Endothelial cell (in vitro differentiated cells): ENCODE measurements at places on chromosomes 6 and 20. TPM values are rescaled to one million over a fixed set of nuclear protein-coding genes. Genes with fewer than 3 reads are reported as not detected.

Gene HUS1B
- total RNA-seq, result 0.72 TPM

GRCh38 chr6:102149191-102149590 is 755.7 kb downstream of the GRIK2 start:
- DNase-seq, result no peak
- H3K36me3 ChIP-seq, result no peaks in the 10 kb centered on the region
- H3K4me3 ChIP-seq, result no peak overlapping the region
- no peaks in the 10 kb centered on the region for H3K27me3 ChIP-seq
- H3K27ac ChIP-seq, result no peak overlapping the region

- H3K27me3 ChIP-seq, result no peaks in the 10 kb centered on the region
- H3K36me3 ChIP-seq, result no peaks in the 10 kb centered on the region
- peaks cover 6% of the 10 kb centered on the region for H3K4me1 ChIP-seq
- no peak for DNase-seq
These were observed 50.9 kb upstream of the TNFAIP3 start for GRCh38 chr6:137816133-137816579.

Gene OPRM1
- total RNA-seq, result not detected

- H3K27ac ChIP-seq, result no peak overlapping the region
- H3K4me3 ChIP-seq, result no peak overlapping the region
- no peaks in the 10 kb centered on the region for H3K4me1 ChIP-seq
- H3K36me3 ChIP-seq, result no peaks in the 10 kb centered on the region
These were observed 50.8 kb downstream of the EYA2 start for GRCh38 chr20:46945465-46945864.

GRCh38 chr20:5621305-5621704 is 128.9 kb upstream of the SHLD1 start:
- peaks cover 1% of the 10 kb centered on the region for H3K27me3 ChIP-seq
- no peak overlapping the region for H3K4me3 ChIP-seq
- H3K4me1 ChIP-seq, result no peaks in the 10 kb centered on the region
- H3K27ac ChIP-seq, result peak overlapping the region; percentile 24
- H3K36me3 ChIP-seq, result no peaks in the 10 kb centered on the region
- DNase-seq, result no peak

DNA sequence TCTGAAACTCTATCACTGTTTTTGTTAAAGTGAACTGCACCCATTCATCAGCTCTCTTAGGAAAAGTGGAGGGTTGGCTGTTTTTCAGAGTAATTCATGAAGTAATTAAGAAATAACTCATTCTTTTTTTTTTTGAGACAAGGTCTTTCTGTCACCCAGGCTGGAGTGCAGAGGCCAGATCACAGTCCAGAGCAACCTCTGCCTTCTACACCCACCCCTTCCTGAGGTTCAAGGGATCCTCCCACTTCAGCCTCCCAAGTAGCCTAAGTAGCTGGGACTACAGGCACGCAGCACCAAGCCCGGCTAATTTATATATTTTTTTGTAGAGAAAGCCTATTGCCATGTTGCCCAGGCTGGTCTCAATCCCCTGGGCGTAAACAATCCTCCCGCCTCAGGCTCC is 2.6 kb downstream of the ZNFX1 start:
- no peak overlapping the region for H3K27ac ChIP-seq
- peaks cover 32% of the 10 kb centered on the region for H3K4me1 ChIP-seq
- no peak for DNase-seq
- peaks cover 48% of the 10 kb centered on the region for H3K36me3 ChIP-seq
- peaks cover 10% of the 10 kb centered on the region for H3K27me3 ChIP-seq

Gene COX4I2
- total RNA-seq, result not detected

Gene RFX6
- total RNA-seq, result not detected

DNA sequence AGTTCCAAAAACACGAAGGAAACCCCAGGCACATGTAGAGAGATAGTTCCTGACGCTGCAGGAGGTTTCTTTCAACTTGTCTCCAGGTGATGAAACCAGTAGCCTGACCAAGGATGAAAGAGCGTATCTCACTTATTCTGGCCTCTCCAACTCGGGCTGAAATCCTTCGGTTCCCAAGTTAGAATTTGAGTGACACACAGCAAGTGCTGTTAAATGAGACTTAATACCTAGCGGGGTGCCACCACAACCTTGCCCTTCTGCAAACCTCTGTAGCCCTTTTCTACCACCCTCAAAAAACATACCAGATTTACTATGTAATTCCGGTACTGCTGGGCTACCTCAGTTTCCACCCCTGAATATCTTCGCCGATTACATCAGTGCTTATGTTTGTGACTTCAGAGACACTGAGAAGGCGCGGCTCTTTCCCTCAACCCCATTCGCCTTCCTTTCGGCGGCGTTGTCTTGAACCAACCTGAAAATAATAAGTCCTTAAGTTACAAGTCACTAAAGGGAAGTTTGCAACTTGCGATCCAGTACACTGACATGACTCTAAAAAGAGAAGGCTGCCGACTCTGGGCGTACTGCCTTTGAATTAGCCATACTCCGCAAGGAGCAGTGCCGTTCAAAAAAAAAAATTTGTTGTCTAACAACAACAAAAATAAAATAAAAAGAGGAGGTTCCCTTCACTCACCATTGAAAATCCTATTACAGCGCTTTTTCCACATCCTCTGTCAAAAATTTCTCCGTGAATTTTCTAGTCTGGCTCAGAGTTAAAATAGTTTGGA is 194.9 kb upstream of the ZNF184 start:
- peak overlapping the region; percentile 90 for H3K4me3 ChIP-seq
- peaks cover 19% of the 10 kb centered on the region for H3K27me3 ChIP-seq

DNA sequence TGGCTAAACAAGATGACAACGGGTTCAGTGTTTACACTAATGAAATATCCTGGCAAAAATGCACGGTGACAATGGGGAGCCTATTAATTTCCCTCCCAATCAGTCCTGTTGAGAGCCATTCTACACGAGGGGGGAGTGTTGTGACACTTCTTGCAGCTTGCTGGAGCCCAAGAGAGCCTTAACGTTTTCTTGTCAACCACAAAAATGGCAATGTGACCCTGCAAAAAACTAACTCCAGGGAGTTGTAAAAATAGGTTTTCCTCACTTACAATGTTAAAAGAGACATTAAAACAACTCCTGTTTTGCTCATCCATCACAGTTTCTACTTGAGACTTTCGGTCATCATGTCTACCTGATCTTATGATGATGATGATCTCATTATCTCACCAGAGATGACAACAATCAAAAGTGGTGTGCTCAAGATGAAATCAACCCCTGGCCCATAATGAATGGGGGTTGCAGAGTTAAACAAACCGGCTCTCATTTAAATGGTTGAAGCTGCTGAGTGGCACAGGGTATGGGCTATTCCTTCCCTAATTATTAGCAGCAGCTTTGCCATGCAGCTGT is 57.9 kb downstream of the GJA10 start:
- no peak overlapping the region for H3K4me3 ChIP-seq
- H3K36me3 ChIP-seq, result peaks cover 6% of the 10 kb centered on the region
- no peak overlapping the region for H3K27ac ChIP-seq
- no peak for DNase-seq
- no peaks in the 10 kb centered on the region for H3K4me1 ChIP-seq

Gene PRKN
- total RNA-seq, result 5.1 TPM

DNA sequence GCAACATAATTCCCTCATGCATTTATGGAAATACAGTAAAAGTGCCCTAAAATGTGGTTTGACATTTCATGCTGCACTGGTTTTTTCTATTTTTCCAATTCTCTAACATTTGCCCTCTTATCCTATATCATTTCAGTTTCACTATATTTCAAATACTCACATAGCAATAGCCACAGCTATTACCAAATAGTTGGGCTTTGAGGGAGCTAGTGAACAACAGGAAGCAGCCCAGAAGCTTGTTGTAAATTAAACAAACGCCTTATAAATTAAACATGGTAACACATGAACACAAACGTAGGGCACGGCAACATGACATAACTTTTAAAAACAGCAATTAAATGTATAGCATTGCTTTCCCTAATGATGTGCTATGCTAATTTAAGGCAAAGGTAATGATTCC is 469.0 kb downstream of the CDC5L start:
- no peak for DNase-seq
- H3K4me3 ChIP-seq, result no peak overlapping the region
- no peaks in the 10 kb centered on the region for H3K36me3 ChIP-seq

- DNase-seq, result no peak
- H3K27ac ChIP-seq, result no peak overlapping the region
- H3K4me1 ChIP-seq, result no peaks in the 10 kb centered on the region
- H3K36me3 ChIP-seq, result no peaks in the 10 kb centered on the region
- H3K27me3 ChIP-seq, result peaks cover 2% of the 10 kb centered on the region
These were observed 217.5 kb upstream of the TCF21 start for GRCh38 chr6:133671376-133671775.

- no peak for DNase-seq
- peak overlapping the region; percentile 72 for H3K27ac ChIP-seq
- H3K36me3 ChIP-seq, result no peaks in the 10 kb centered on the region
- peaks cover 4% of the 10 kb centered on the region for H3K27me3 ChIP-seq
These were observed 23.7 kb upstream of the FOXF2 start for GRCh38 chr6:1365686-1366085.

DNA sequence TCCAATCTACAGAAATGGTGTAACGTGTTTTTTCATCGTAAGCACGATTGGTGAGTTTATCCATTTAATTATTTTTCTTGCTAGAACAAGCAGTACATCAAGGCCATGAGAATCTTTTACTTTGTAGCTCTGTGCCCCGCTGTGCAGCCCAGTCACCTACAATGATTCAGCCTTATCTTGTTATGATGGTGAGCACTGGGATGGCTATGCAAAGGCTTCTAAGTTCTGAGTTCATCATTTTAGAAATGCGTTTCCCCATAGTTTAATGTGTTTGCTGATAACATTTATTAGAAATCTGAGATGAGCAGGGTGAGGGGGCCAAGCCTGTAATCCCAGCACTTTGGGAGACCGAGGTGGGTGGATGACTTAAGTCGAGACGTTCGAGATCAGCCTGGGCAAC is 111.8 kb upstream of the QKI start:
- H3K27ac ChIP-seq, result no peak overlapping the region
- no peaks in the 10 kb centered on the region for H3K36me3 ChIP-seq
- no peak for DNase-seq
- H3K27me3 ChIP-seq, result no peaks in the 10 kb centered on the region
- H3K4me1 ChIP-seq, result peaks cover 4% of the 10 kb centered on the region

Gene CLDN20
- total RNA-seq, result 0.23 TPM

GRCh38 chr20:52780462-52780861 is 191.7 kb upstream of the TSHZ2 start:
- H3K27me3 ChIP-seq, result peaks cover 3% of the 10 kb centered on the region
- H3K4me3 ChIP-seq, result no peak overlapping the region
- peaks cover 5% of the 10 kb centered on the region for H3K4me1 ChIP-seq
- no peak overlapping the region for H3K27ac ChIP-seq
- H3K36me3 ChIP-seq, result no peaks in the 10 kb centered on the region

Gene MYLK4
- 0.97 TPM for total RNA-seq

Gene GMPR
- 1.8 TPM for total RNA-seq

GRCh38 chr6:21046276-21046675 is 512.0 kb downstream of the CDKAL1 start:
- H3K4me3 ChIP-seq, result no peak overlapping the region
- no peaks in the 10 kb centered on the region for H3K36me3 ChIP-seq
- no peaks in the 10 kb centered on the region for H3K27me3 ChIP-seq
- DNase-seq, result no peak
- no peaks in the 10 kb centered on the region for H3K4me1 ChIP-seq
- no peak overlapping the region for H3K27ac ChIP-seq

Gene LIN28B
- 36.9 TPM for total RNA-seq

DNA sequence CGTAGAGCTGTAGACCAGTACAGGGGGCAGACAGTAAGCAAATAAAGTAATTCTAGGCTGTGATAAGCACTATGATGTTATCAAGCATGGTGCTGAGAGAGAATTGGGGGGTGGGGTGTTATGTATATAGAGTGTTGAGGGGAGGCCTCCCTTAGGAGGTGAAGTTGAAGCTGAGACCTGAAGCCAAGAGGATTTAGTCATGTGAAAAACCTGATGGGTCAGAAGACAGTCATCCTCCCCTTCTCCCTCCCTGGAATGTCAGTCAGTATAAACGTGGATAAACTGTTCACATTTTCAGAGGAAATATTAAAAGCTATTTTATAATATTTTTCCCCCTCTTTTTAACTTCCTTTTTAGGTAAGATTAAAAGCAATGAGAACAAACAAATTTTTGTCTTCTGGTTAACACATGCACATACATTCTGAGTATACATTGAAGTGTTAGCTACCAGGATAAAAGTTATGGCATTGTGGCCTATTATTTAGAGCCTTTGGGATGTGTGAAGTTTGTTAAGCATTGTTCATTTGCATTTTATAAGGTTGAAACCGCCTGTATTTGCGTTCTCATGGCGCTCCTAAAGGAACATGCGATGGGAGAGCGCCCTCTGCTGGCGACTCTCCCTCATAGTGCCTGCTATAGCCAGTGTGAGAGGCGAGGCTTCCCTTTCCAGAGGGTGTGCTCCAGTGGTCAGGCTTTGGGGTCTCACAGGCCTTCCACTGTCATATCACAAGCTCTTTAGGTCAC is 35.4 kb upstream of the MAPK13 start:
- H3K27ac ChIP-seq, result no peak overlapping the region
- H3K4me1 ChIP-seq, result peaks cover 12% of the 10 kb centered on the region
- no peaks in the 10 kb centered on the region for H3K27me3 ChIP-seq

Gene IL17F
- not detected for total RNA-seq

GRCh38 chr6:2351807-2352431 is 106.5 kb upstream of the GMDS start:
- H3K27ac ChIP-seq, result no peak overlapping the region
- H3K4me3 ChIP-seq, result no peak overlapping the region
- no peaks in the 10 kb centered on the region for H3K36me3 ChIP-seq
- no peaks in the 10 kb centered on the region for H3K4me1 ChIP-seq
- DNase-seq, result no peak
- no peaks in the 10 kb centered on the region for H3K27me3 ChIP-seq

DNA sequence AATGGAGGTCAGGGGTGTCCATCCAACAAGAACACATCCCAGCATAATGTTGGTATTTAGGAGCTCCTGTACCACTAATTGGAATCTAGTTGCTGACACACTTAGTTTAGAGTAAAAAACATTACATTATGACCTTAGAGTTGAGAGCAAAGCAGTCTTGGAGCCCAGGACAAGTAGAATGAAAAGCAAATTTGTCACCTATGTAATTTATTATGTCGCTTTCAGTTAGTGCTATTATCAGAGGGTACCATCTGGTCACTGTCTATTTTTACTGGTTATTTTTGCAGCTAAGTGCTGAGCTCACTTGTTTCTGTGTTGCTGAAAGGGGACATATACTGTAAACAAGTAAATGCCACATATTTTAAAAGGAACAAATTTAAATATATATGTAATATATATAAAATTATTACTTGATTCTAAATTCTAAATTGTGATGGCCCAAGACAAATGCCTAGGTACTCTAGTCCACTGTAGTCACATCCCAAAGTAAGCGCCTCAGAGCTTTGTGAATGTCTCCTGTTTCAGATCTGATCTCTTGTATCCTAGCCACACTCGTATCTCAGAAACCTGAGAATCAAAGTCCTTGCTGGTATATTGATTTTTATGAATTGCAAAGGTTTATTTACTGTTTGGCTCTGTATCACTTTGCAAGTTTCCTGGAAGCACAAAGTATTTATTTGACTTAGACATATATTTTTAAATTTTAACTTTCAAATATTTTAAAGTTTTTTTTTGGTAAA is 148.6 kb upstream of the MAN1A1 start:
- DNase-seq, result no peak
- H3K4me1 ChIP-seq, result no peaks in the 10 kb centered on the region
- H3K4me3 ChIP-seq, result no peak overlapping the region
- no peaks in the 10 kb centered on the region for H3K36me3 ChIP-seq
- no peak overlapping the region for H3K27ac ChIP-seq

- DNase-seq, result no peak
- H3K27me3 ChIP-seq, result peaks cover 4% of the 10 kb centered on the region
- no peak overlapping the region for H3K4me3 ChIP-seq
These were observed 342.7 kb downstream of the ESR1 start for GRCh38 chr6:152150196-152150595.
